ENCODE measurements at places on chromosomes 6 and 20.

GRCh38 chr20:25065072-25065624, 7.2 kb upstream of the ACSS1 start:
- no peak for DNase-seq

DNA sequence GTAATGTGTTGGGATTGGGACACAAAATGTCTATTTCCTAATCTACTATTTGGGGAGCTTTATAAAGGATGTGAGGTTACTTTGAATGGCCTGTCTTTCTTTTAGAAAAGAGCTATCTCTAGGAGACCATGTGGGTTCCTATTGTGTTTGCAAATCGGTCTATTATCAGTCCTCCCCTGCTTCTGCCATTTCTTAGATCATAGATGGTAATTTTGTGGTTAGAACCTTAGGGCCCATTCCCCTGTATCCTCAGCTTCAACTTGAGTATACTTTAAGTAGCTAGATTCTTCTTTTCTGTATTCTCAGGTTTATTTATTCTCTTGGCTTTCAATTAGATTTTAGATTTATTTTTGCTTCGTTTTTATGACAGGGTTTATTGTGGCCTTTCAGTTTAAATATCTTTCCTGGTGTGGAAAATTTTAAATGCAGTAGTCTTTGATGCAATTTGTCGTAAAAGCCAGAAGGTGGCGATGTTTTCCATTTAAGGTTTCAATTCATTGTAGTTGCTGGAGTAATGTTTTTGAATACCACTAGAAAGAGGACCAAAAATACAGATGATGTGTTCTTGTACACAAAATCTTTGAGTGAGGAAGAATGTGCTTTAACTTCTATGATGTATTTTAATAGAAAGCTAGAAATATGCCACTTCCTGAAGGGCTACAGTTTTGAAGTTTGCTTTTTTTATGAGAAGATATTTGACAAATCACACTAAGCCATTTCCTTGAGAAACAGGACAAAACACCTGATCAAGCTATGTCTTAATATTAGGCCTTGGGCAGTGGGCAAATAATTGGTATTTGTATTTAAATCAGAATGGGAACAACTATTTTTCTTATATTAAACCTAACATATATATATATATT, 20.3 kb downstream of the TBPL1 start:
- no peak for DNase-seq

GRCh38 chr20:40639676-40640355, 49.2 kb downstream of the MAFB start:
- no peak for DNase-seq

DNA sequence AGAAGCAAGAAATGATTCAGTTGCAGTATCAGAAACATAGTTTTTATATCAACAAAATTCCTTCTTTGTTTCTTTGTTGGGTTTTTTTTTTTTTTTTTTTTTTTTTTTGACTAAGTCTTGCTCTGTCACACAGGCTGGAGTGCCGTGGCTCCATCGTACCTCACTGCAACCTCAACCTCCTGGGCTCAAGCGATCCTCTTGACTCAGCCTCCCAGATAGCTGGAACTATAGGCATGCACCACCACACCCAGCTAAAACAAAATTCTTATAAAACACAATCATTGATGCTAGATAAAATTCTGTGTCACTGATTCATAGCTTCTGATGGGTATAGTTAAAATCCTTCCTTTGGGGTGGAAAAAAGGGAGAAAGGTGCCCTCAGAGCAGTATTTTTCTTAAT, 110.3 kb upstream of the TNFAIP3 start:
- no peak for DNase-seq

DNA sequence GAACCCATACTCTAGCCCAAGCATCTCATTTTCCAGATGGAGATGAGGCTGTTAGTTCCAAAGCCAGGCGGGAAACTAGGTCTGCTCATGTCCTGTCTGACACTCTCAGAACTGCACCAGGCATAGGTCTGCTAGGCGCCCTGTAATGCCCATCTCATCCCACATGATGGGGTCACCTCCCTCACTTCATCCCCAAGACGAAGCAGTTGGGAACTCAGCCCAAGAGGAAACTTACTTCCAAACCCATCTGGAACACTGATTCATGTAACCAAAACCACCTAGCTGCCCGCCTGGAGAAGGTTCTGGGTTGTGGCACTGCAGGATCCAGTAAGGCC, 119.4 kb upstream of the PRND start:
- DNase-seq, result no peak

GRCh38 chr6:88301256-88301655, 135.1 kb upstream of the CNR1 start:
- DNase-seq, result no peak

Data from activated CD4-positive, alpha-beta T cell treated with anti-CD3 and anti-CD28 coated beads, Interleukin-2, amount 50 U/mL, for 48 hours (primary cell).